Cerebellar nuclear complex (tissue), 1 donor: ENCODE measurements at places on chromosomes 12 and 14.
A peak's percentile ranks its signal among the peaks of the same experiment; 100 is the strongest.

GRCh38 chr12:102167821-102168604, 29.6 kb downstream of the PMCH start:
- no peak for DNase-seq

- no peak for DNase-seq
Measured at GRCh38 chr14:57533214-57533613, 39.6 kb upstream of the CCDC198 start.

- DNase-seq = no peak
Measured at GRCh38 chr12:110266980-110267620, 13.9 kb upstream of the ATP2A2 start.

- DNase-seq = no peak
Measured at GRCh38 chr14:89909586-89909985, 44.9 kb downstream of the EFCAB11 start.

DNA sequence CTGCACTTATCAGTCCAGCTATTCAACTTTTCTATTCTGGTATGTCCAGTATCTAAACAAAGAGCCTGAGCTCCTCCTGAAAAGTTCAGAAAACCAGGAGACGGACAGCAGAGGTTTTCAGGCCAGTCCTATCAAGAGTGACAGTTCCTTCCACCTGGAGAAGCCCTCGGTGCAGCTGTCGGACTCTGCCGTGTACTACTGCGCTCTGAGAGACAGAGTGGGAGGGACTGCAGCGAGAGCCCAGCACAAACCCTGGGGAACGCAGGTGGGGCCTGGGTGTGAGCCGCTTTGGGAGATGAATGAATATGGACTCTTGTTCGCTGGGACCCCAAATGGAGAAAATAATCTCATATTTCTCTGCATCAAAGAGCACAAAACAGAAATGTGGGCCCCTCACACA, 329.8 kb upstream of the OR4E1 start:
- no peak for DNase-seq

DNA sequence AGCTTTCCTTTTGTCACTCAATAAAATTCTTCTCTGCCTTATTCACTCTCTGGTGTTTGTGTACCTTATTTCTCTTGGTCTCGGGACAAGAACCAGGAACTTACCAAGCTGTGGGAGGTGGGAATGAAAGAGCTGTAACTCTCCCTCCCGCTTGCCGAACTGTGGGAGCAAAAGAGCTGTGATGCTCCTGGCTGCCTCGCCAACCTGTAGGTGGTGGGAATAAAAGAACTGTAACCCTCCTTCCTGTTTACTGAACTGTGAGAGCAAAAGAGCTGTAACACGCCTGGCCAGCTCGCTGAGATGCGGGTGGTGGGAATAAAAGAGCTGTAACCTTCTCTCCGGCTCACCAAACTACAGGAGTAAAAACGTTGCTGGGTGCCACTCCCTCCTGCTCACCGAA, 314.1 kb upstream of the LRIG3 start:
- no peak for DNase-seq

DNA sequence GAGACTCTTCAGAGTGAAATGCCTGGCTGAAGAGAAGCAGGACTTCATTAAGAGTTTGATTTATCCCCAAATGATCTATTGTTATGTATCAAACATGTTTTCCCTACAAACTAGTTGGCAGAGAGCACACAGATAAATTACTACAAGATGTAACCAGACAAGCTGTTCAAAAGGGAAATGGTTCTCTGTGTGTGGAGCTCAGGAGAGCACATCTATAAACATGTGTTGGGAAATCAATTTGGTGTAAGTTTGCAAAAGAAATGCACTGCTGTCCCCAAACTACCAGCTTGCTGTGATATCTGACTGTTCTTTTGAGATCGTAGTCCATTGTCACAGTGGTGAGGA, 159.2 kb downstream of the PAH start:
- no peak for DNase-seq

- no peak for DNase-seq
Measured at GRCh38 chr14:91354221-91354916, 63.3 kb downstream of the CCDC88C start.

- no peak for DNase-seq
Measured at GRCh38 chr12:84397263-84397662, 515.3 kb downstream of the SLC6A15 start.

GRCh38 chr14:35385042-35385839, 19.3 kb downstream of the NFKBIA start:
- peak; percentile 90 for DNase-seq

DNA sequence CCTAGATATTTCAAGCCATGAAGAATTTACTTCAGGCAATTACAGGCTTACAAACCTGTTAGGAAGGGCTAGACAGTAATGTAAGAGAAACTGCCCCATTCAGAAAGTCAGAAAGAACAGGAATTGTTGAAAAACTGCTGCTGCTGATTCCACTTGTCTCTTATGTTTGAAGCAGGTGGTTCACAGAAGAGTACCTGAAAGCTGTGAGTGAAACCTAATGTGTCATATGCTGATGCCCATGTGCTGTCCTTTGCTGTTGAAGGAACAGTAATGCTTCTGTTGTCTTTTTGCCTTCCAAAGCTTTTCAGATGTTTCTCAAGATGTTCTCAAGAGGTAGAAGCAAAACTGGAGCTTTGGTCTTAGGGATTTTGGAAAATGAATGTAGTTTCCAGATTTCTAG, 39.0 kb downstream of the MNAT1 start:
- DNase-seq = no peak

GRCh38 chr12:106956048-106956578, 406 bp downstream of the TMEM263 start:
- no peak for DNase-seq

- no peak for DNase-seq
Measured at GRCh38 chr12:69922999-69923398, 98.0 kb downstream of the MYRFL start.

DNA sequence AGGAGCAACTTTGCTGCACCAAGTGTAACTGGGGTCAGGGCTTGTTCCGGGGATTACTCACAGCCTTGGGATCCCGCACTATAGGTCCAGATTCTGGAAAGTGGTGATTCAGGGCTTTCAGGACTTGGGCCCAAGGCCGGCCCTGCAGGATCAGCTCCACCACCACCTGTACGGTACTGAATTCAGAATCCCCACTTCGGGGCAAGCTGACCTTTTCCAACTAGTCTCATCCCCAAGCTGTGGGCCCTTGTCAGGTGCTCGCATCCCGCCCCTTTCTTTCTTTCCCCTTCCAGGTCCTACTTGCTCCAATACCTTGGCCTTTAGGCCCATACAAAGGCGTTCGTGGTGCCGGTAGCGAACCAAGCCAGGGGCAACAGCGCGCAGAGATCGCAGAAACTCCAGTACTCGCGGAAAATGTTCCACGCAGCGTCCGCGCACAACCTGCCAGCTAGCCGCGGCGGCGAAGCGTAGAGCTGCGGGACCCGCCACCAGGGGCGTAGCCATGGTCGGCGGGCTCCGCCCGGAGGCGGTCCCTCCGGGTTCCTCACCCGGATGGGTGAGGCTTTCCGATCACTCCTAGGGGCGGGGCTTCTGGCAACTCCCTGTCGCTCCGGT, 487 bp downstream of the TINF2 start:
- peak; percentile 87 for DNase-seq

GRCh38 chr12:116529048-116529447, 30.1 kb upstream of the MAP1LC3B2 start:
- no peak for DNase-seq
